ENCODE measurements at places on chromosomes 3 and 15.

- DNase-seq, result no peak
Measured at GRCh38 chr3:79326642-79327041, 441.2 kb downstream of the ROBO1 start.

GRCh38 chr3:126266291-126266840 lies 86.0 kb upstream of the ALDH1L1 start:
- peak; percentile 94 for DNase-seq

GRCh38 chr15:100651253-100651652 lies 48.9 kb downstream of the ASB7 start:
- DNase-seq, result no peak

- no peak for DNase-seq
Measured at GRCh38 chr3:177905173-177906125, 630.8 kb upstream of the KCNMB2 start.

- DNase-seq, result no peak
Measured at GRCh38 chr3:69696367-69696766, 42.9 kb upstream of the MITF start.
